ENCODE measurements at places on chromosomes 3 and 15.
A peak's percentile ranks its signal among the peaks of the same experiment; 100 is the strongest.

GRCh38 chr15:68097029-68097428 is 42.9 kb downstream of the PIAS1 start:
- no peak for DNase-seq

DNA sequence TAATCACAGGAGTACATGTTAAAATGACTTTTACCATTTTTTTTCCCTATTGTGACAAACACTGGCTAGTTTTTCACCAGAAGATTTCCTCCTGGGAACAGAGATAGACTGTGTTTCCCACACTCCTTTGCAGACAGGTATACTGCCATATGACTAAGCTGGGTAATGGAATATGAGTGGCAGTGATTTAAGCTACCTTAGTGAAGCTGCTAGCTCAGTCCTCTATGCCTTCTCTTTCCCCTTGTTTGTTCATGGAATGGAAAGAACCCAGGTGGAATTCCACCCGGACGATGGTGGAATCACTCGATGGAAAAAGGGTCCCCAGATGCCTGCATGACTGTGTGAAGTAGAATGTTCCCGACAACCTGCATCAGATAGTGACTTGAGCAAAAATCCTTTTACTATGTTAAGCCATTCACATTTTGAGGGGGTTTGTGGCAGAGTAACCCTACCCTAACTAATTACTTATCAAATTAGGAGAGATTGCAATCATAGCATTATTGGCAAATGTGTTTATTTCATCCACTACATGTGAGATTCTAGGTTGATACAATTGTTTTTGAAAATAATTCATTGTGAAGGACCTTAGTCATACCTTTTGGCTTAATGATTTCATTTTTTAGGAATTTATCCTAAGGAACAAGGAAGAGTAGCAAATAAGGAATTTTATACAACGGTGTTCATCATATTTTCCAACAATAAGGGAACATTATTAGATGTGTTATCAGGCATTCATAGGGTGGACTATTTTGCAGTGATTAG is 16.5 kb downstream of the THSD4 start:
- no peak for DNase-seq

- peak; percentile 71 for DNase-seq
Observed at GRCh38 chr15:90871139-90871715, 2.8 kb downstream of the FURIN start.

GRCh38 chr3:29004885-29005599 is 275.8 kb upstream of the RBMS3 start:
- DNase-seq = no peak

- DNase-seq = no peak
Observed at GRCh38 chr3:8520816-8521403, 19.3 kb downstream of the LMCD1 start.

GRCh38 chr3:111577798-111578685 is 17.1 kb downstream of the ZBED2 start:
- no peak for DNase-seq

GRCh38 chr3:9007928-9008327 is 44.7 kb upstream of the RAD18 start:
- no peak for DNase-seq
